ENCODE measurements at places on chromosomes 6 and 20.

DNA sequence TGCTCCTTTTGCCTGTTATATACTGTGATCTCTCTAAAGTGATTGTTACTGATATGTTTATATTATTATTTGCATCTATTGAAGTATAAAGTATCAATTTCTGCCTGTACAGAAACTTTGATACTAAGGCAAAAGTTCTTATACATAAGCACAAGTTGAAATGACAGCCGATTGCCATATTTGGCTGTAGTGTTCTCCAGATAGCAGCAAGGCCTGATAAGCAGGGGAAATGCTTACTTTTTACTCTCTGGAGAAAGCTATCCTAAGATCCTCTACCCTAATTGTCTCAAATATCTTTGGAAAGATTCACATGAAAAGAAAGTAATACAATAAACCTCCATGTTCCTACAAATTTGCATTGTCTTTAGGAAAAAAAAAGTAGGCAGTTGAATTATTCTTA lies 31.4 kb downstream of the SENP6 start:
- no peak for DNase-seq

DNA sequence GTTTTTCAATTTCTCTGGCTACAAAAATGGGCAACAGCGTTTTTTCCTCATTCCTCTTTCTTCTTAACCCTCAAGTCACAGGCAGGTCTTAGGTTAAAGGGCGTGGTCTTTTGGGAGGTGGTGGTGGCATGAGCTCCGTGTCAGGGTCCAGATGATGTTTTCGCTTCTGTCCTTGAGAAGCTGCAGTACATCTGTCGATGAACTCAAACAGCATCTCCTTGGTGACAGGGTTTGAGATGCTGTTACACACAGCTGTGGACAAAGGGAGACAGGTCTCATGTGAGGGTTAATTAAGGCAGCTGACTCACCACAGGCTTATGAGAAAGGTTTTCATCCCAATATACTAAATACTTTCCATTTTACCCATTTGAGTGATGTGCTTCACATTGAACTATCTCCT lies 350.8 kb downstream of the RNGTT start:
- no peak for DNase-seq

- DNase-seq = peak; percentile 3
These were observed 234.7 kb downstream of the BTBD9 start for GRCh38 chr6:38404900-38405556.

DNA sequence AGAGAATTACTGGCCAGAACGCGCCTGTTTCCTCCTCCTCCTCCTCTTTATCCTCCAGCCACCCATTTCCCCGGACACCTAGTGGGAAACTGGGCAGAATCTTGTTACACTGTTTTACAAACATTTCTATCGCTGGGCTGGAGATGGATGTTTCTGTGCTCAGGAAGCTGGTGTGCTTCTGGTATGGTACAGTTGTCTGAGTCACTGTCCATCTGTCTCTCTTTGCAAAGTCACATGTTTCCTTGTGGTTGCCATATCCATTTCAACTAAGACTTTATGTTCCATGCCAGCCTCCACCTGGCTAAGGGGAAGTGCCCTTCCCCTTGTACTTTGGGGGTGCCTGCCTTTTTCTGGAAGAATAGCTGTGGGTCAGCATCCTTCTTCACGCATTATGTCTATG lies 52.9 kb upstream of the SLC22A16 start:
- DNase-seq = peak; percentile 22

- no peak for DNase-seq
These were observed 11.0 kb upstream of the HINT3 start for GRCh38 chr6:125945378-125946141.

GRCh38 chr20:50356962-50357782 lies 153.0 kb upstream of the PTPN1 start:
- DNase-seq = no peak

DNA sequence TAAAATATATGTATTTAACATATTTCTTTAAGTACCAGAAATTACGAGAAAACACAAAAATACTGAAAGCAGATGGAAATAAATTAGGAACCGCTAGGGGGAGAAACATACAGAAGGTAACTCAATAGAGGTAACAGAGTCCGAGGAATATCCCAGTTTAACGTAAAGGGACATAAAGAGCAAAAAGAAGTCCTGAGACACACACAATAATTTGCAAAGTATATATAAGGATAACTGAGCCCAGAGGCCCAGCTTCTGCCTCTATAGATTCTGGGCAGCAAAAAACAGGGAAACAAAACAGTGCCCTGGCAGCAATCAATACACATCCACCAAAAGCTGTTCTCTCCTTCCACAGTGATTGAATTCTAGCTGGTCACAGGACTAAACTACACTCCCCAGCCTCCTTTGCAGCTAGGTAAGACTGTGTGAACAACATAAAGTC lies 15.1 kb downstream of the TBC1D32 start:
- DNase-seq = no peak

DNA sequence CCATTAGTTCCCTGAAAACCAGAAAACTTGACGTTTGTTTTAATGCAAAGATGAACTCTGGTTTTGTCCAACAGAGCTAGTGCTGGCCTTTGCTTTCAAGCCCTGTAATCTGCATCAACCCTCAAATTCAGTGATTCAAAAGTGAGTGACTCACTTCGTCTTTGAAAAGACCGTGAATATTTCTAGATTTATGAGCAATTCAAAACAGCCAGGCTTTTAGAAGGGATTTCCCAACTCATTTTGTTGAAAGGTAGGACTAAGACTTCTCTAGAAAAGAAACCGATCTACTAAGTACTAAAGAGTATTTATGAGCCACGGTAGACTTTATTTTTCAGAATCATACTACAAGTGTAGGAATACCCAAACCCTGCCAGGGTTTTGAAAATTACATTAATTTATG lies 121.5 kb downstream of the UST start:
- DNase-seq = peak; percentile 48

DNA sequence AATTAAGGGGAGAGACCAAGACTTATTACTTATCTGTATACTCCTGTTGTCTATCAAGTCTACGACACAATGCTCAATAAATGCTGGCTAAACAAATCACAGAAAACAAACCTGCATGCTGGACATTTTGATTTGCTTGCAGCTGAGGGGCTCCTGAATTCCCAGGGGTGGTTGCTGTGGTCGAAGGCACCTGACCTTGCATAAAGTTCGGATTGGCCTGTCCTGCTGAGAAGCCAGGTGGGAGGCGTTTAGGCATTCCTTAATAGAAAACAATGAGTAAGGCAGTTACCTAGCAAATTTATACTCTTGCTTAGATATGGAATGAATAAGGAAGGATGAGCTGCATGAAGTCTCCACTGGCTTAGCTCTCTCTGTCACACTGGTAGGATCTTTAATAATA lies 50.5 kb downstream of the TP53INP2 start:
- DNase-seq = no peak

- no peak for DNase-seq
These were observed 87.9 kb upstream of the PRND start for GRCh38 chr20:4633780-4634179.

DNA sequence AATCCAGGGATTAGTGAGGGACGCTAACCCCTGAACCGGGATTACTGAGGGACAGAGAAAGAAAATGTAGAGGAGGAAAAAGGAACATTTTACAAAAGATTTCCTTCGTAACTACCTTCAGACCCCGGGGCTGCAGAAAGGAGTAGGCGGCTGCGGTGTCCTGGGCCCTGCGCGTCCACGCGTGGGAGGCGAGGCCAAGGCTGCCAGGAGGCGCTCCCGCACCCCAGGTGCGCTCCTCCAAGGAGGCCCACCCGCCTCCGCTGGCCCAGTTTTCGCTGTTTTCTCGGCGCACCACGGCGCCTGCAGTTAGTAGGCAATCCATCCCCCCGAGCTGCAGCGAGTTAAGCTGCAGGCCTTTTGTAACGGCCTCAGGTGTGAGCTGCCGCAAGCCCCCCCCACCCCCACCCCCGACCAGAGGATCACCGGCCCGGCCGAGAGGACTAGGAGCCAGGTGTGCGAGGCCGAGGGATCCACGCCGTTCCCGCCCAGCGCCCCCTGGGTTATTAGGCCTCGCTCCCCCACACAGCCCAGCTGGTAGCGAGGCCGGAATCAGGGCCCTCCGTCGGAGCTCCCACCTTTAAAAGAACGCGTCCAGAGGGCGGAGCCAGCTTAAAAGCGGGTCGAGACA lies 380.3 kb upstream of the ARID1B start:
- DNase-seq = no peak

- no peak for DNase-seq
These were observed 486.3 kb upstream of the MARCKS start for GRCh38 chr6:113370508-113371502.

DNA sequence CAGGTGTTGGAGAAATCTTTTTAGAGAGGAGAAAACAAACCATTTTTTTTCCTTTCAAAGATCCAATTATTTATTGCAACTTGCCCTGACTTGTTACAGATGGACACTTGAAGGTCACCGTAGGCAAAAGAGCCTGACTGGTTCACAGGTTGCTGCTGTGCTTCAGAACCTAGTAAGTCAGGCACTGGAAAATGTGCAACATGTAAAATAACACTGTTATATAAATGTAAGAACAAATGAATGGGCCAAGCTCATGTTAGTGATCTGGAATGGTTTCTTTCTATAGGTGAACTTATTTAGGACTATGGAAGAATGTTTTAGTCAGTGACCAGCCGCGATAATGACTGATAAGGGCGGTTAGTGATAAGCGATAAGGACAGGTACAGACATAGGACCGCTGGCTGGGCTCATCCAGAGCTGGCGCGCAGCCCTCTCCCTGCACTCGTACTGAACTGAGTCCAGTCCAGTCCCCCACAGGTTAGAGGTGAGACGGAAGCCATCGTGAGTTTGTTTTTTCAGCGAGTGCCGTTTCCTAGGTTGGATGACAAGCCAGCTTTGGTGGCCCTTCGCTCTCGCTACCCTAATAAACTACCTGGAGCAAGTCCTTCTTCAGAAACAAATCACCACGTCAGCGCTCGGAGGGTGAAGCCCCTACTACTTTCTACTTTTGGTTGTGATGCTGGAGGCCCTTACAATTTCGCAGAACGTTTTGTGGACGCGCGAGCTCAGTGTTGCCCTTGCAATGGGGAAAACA lies 94.4 kb upstream of the PRDM1 start:
- DNase-seq = no peak

DNA sequence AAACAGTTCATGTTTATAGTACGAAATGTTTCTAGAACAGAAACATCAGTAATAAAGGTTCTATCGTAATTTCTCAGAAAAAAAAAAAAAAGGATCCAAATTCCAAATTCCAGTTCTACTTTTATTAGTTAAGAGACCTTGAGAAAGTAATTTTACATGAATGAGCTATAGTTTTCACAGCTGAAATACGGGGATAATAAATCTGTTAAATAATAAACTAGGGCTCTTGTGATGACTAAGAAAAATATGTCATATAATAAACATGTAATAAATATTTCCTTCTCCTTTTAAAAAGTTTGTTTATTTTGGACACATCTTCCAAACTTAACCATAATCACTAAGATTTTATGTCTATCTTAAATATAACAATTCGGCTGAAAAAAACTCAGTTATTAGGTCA lies 17.8 kb downstream of the RARS2 start:
- DNase-seq = no peak

GRCh38 chr6:142013287-142013686 lies 119.4 kb upstream of the GJE1 start:
- DNase-seq = peak; percentile 67

DNA sequence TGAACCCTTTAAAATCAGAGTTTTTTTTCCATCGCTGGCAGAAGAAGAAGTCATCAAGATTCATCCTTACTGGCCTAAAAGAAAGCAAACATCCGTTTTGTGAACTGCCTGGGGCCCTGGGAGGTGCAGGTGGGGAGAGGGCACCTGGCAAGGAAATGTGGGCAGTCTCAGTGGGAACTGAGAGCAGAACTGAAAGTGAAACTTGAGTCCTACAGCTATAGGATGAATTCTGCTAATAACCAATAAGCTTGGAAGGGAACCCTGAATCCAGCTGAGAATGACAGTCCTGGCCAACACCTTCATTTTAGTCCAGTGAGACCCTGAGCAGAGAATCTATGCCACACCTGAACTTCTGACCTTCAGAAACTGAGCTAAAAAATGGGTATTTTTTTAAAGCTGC lies 130.1 kb upstream of the ASCC3 start:
- no peak for DNase-seq

DNA sequence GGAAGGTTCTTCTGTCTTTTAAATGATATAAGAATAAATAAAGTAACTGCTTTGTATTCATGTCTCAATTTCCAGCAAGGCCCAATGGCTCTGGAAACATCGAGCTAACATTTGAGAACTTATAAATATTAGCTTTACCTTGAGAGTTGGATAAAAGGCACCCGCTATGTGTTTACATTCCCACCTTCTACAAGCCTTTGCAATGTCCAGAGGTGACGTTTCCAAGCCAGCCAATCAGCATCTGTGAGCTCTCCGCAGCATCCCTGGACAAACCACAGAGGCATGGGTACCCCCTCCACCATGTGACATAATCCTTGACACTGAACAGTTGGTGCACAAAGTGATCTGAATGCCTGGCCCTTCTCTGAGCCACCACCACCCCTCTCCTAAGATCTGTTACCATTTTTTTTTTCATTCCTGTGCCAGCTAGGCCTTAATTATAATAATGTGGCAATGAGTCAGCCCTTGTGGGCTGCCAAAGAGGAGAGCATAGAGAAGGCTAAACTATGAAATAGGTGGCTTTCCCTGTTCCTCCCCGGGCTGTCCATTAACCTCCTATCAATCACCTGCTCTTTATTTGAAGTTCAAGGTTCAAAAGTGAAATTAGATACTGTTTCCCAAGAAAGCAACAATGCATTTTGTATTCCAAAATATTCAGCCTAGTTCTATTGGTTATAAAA lies 4.1 kb downstream of the CBLN4 start:
- no peak for DNase-seq

DNA sequence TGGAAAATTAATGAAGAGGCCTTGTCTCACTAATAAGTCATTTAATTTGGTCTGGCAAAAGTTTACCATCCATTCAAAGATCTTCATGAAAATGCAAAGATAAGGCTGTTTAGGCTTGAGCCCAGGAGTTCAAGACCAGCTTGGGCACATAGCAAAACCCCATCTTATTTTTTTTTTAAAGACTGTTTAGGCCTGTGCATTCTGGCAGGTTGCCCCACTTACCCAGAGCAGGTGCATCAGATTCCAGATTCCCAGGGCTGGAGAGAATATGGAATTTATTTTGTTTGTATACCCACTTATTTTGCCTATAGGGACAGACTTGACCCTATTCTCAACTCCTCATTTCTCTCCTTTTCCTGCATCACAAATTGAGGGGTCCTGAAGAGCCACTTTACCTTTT lies 5.7 kb downstream of the FOXO3 start:
- no peak for DNase-seq

DNA sequence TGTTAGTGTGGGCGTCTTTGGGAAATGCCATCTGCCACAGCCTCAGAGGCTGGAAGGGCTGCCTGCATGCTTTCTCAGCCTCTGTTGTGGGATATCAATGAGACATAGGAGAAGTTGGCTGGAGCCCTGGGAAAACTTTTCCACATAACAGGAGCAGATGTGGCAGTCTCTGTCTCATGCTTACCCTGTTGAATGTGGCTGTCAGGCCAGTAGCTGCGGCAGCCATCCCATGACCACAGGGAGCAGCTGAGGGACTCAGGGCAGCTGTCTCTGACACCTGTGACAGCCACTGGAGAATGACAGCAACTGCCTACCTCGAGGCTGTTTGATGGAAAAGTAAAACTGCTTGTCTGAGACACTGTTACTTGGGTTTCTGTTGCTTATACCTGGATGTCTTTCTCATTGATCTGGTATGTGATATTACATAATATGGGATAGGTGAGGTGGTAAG lies 64.4 kb downstream of the TULP4 start:
- DNase-seq = no peak

- peak; percentile 10 for DNase-seq
These were observed 26.1 kb upstream of the RIPPLY2 start for GRCh38 chr6:83827050-83827449.

GRCh38 chr6:71190809-71191208 lies 97.8 kb upstream of the OGFRL1 start:
- DNase-seq = peak; percentile 2
